ENCODE measurements at places on chromosomes 11 and 22.

DNA sequence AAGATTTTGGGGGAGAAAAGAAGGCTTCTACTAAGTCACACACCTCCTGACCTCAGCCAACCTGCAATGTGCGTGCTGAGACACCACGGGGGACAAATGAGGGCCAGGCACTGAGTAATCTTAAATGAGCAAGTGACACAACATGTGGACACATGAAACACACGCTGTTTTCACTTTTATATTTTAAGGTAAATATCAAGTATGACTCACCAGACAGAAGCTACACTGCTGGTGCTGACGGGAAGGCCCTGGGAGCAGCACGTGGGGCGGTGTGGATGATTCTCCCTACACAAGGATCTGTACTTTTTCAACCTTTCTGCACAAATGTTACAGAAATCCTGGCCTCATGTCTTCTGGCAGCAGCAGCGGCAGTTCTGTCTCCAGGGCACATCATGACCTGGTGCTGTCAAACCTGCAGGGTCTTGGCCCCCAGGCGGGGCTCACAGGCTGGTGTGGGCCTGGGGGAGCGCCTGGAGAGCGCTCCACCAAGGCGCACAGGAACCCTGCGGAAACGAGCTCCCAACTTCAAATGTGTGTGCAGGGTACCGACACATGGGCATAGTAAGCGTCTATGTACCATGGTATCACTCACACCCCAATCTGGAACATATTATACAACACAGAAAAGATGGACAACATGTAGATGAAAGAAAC lies 61.7 kb downstream of the DGCR2 start:
- DNase-seq = no peak

GRCh38 chr11:22558664-22559063 lies 67.0 kb downstream of the FANCF start:
- DNase-seq = no peak

DNA sequence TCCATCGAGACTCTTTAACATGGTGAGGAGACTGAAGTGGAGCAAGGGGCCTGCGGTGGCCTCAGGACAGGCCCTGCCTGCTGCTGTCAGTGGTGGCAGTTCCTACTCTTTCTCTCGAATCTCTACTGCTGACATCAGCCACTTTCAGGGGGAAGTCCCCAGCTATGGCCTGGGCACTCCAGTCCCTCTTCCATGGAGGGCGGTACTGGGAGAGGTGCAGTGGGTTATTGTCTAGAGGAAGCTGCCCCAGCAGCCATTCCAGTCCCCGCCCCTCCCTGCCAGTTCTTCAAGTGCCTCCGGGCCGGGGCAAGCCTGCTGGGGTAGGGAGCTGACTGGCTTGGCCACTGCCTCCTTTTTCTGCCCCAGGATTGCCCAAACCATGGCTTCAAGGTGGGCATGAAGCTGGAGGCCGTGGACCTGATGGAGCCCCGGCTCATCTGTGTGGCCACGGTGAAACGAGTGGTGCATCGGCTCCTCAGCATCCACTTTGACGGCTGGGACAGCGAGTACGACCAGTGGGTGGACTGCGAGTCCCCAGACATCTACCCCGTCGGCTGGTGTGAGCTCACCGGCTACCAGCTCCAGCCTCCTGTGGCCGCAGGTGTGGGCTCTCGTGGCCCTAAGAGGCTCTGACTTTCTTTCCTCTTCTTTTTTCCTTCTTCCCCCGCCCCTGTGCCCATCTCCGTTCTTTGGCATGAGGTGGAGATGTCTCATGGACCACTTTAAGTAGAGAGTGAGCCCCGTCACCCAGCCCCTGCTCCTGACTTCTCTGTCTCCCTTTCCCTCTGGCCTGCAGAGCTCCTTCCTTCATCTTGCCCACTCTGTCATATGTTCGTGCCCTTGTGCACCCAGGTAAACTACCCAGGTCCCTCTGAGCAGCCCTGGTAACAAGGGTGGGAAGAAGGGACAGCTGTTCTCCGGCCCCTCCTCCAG lies 13.7 kb downstream of the CHADL start:
- peak; percentile 24 for DNase-seq

GRCh38 chr11:46017341-46017740 lies 94.9 kb downstream of the LARGE2 start:
- DNase-seq = no peak

DNA sequence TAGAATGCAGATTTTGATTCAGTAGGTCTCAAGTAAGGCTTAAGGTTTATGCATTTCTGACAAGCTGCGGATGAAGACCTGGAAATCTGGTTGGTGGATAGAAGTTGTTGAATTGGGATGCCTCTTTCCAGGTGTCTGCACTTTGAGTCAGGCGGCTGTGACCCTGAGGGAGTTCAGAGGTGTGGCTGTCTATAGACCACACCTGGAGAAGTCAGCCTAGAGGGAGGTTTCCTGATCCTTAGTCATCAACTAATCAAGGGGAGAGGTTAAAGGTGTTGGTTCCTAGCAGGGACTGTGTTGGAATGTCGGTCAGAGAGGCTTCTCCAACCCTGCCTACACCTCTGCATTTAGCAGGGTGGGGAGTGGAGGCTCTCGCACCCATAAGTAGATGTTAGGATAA lies 8.0 kb downstream of the GLB1L2 start:
- no peak for DNase-seq

DNA sequence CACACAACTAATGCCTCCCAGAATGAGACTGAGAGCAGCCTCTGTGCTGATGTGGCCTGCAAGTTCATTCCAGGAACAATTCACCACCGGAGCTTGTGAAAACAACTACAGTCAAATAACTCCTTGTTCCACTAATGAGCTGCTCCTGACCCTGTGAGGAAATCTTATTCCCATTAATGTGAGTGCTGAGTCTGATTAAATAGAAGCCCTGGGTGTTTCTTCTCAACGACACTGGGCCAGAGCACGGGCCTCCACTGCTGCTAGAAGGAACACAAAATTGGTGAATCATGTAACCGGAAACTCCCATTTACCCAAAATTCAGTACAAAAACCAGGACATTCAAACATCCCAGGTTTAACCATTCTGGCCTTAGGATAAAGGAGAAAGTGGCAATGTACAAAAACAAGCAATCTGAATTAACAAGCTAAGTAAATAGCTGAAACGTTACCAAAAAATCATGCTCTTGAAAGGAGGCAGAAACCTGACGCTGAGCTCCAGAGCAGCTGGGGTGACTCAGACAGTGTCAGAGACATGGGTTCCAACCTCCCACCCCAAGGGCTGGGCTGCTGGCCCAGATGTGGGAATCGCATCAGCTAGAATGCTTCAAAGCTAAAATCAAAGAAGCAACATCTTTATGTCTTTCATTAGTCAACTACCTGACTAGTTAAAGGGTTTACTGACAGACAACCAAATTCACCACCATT lies 26.7 kb downstream of the SERGEF start:
- no peak for DNase-seq

- DNase-seq = no peak
These were observed 342.6 kb downstream of the SOX6 start for GRCh38 chr11:16013649-16014275.

GRCh38 chr11:34567733-34568132 lies 53.2 kb upstream of the EHF start:
- DNase-seq = no peak

GRCh38 chr22:44116755-44117684 lies 63.7 kb upstream of the PARVG start:
- DNase-seq = no peak

GRCh38 chr22:40451210-40451609 lies 80.8 kb downstream of the SGSM3 start:
- no peak for DNase-seq

- no peak for DNase-seq
These were observed 30.6 kb upstream of the ATXN10 start for GRCh38 chr22:45640941-45641621.

DNA sequence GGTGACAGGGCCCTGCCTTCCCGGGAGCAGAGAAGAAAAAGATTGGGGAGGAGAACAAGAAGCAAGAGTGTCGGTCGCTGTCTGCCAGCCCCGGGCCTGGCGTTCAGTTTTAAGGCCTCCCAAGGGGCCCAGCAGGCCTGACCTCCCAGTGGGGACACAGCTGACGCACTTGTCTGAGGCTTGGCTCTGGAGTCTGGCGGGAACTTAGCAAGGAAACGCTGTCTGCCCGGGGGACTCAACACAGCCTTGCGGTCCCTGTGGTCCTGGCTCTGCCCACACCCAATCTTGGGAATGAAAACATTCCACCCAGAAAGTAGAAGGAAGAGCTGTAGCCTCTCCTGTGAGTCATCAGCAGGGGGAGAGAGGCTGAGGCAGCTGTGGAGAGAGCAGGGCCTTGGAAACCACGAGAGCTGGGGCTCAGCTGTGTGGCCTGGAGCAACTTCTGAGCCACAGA lies 54.4 kb downstream of the TRAF6 start:
- DNase-seq = peak; percentile 65

GRCh38 chr11:118916842-118917388 lies 8.8 kb downstream of the BCL9L start:
- peak; percentile 96 for DNase-seq

GRCh38 chr11:132187814-132188213 lies 817.4 kb downstream of the NTM start:
- no peak for DNase-seq

- DNase-seq = no peak
These were observed 1631.4 kb upstream of the TENM4 start for GRCh38 chr11:81072273-81072672.
